Activated T-helper 17 cell treated with anti-CD3 and anti-CD28 coated beads, Interleukin-2, amount 50 U/mL, for 72 hours (primary cell): ENCODE measurements at places on chromosomes 2 and 18. TPM values are rescaled to one million over a fixed set of nuclear protein-coding genes. Genes with fewer than 3 reads are reported as not detected.
A peak's percentile ranks its signal among the peaks of the same experiment; 100 is the strongest.

LGALSL gene
- total RNA-seq: 1.4 TPM

HOXD8 gene
- not detected for total RNA-seq

UGT1A4 gene
- total RNA-seq: not detected

C18orf63 gene
- not detected for total RNA-seq

GPAT2 gene
- 2.7 TPM for total RNA-seq

TXNDC2 gene
- total RNA-seq: not detected

GRCh38 chr18:25456334-25457010, 104.5 kb upstream of the ZNF521 start:
- ATAC-seq: no peak

GRCh38 chr2:71853858-71854257, 293.8 kb downstream of the CYP26B1 start:
- ATAC-seq: no peak

GRCh38 chr2:38178119-38178518, 102.2 kb upstream of the CYP1B1 start:
- no peak for ATAC-seq

- ATAC-seq: no peak
Observed at GRCh38 chr2:6960659-6961058, 43.4 kb downstream of the RNF144A start.

DNA sequence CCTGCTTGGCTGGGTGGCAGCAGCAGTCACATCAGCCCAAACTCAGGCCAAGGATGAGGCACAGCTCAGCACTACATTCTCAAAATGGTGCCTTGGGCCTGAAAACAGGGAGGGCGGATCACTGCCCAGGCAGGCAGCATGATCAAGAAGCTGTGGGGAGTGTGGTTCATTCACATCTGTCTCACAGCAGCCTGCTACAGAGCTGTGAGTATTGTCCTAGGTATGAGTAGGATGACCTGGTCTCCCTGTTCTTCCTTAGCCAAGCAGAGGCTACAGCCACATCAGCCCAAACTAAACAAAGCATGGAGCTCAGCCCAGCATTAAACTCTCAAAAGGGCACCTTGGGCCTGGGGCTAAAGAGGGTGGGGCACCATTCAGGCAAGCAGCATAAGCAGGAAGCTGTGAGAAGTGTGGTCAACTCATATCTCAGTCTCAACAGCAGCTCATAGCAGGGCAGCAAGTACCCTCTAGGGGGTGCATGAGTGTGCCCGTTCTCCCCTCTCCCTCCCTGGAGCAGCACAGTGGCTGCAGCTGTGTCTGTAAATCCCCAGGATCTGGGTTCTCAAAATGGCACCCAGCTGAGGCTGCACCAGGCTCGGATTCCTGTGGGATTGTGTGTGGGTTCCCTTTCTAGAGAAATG, 139.6 kb downstream of the TRABD2A start:
- peak; percentile 97 for ATAC-seq

GRCh38 chr2:99880148-99880963, 262.0 kb downstream of the AFF3 start:
- ATAC-seq: peak; percentile 64

DNA sequence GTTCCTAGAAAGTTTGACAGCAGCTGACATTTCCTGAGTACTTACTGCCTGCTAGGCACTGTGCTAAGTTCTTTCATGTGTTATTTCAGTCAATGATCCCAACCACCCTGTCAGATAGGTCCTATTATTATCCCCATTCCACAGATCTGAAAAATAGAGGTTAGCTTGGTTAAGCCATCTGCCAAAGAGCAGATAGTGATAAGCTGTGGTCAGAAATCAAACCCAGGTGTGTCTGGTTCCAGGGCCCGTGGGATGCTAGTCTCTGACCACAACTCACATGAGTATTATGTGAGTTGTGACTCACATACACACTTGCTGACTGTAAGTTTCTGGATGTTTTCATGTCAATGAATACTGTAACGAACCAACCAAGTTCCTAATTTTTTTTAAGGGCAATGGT, 132.0 kb upstream of the APCDD1 start:
- ATAC-seq: no peak

GRCh38 chr2:188477564-188478103, 186.0 kb downstream of the GULP1 start:
- no peak for ATAC-seq

- no peak for ATAC-seq
Observed at GRCh38 chr2:119520696-119521432, 3.4 kb downstream of the SCTR start.

- no peak for ATAC-seq
Observed at GRCh38 chr2:45852450-45853150, 201.1 kb downstream of the PRKCE start.

- ATAC-seq: no peak
Observed at GRCh38 chr2:140457483-140457882, 1673.3 kb downstream of the LRP1B start.

DNA sequence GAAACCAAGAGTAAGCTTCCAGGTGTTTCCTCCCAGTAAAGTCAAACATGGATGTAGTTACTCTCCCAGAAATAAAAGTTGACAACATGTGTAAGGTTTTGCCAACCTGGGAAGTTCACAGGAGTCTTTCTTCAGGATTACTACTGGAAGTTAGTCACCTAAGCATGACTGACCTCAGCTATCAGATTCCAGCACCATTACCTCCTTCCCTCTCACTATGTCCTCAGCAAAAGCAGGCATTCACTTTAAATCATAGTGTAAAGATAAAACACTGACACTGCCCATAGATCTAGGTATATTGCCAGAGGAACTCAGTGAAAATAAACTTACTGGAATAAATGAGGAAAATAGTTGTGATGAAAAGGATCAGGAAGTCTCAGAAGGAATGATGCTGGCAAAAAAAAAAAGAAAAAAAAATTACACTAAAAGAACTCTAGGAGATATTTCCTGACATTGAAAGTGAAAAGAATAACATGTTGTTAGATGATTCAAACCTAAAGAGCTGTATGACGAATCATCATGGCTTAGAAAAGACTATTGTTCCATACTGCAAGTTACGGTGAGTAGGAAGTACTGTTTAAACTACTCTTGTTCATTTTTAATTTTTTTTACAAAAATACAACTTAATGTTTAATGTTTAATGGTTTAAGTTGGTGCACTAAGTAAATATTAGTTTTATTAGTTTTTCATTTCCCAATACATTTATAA, 484.5 kb upstream of the ZNF804A start:
- no peak for ATAC-seq

- ATAC-seq: no peak
Observed at GRCh38 chr2:80326214-80326613, 21.7 kb upstream of the LRRTM1 start.
